ENCODE measurements at places on chromosomes 5 and 9.

- no peak for DNase-seq
Observed at GRCh38 chr5:180683220-180683922, 34.0 kb upstream of the FLT4 start.

DNA sequence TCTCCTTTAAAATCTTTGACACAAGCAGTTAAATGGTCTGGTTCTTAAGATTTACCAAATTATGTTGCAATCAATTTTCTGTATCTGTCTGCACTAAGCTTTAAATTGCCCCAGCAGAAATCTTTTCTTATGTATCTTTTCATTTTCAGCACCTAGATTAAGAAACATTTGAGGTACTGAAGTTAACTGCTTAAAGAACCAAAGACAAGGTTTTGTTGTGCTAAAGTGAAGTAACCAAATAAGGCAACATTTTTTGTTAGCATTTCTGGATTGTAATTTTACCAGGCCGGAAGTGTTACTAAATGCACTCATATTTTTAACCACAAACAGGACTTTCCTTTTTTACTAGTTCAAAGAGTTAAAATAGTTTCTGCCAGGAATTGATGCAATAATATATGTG, 24.1 kb upstream of the MTAP start:
- DNase-seq, result no peak

DNA sequence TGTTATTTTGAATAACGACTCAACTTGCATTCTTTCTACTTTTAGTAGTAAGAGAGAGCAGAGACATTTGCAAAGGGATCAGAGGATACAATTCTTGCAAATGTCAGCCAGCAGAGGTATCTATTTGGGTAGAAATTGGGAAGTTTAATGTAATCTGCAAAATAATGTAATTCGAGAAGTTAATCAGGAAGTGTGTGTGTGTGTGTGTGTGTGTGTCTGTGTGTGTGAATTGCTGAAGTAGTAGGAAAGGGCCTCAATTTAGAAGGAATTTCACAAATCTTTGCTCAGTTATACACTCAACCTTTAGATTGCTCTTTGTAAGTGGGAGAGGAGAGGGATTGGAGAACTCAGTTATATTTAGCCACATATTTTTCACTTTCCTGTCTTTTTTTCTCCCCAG, 11.0 kb upstream of the IFNA1 start:
- no peak for DNase-seq

DNA sequence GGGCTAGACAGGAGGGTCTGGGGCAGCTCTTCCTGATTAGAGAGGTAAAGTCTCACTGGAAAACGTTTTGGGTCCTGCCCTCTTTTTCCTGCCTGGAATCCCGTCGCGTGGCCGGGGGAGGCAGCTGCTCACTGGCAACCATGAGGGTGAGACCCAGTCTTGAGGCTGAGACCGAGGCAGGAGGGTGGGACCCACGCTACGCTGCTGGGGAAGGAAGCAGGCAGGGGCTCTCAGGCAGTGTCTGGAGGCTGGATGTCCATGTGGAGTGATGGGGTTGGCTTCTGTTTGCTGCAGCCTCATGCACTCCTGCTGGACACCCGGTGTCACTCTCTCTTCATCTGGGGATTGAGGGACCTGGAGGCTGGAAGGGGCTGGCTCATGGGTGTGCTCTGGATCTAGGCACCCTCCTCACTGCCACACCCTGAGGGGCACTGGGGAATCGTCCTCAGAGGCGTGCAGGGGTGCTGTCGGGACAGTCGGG, 11.3 kb upstream of the SLC2A6 start:
- no peak for DNase-seq

- no peak for DNase-seq
Observed at GRCh38 chr5:180330810-180331646, 22.1 kb downstream of the GFPT2 start.

DNA sequence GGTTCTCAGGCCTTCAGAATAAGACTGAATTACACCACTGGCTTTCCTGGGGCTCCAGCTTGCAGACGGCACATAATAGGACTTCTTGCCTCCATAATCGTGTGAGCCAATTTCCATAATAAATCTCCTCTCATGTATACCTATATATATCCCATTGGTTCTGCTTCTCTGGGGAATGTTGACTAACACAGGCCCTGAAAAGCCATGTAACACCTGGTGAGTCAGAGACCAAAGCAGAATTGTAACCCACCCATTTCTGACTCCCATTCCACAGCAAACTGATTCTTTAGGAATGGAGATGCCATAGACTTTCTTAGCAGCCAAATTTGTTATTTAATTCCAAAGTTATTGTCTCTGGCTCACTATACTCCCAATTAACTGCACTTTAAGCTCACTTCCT, 85.4 kb upstream of the AGXT2 start:
- no peak for DNase-seq

DNA sequence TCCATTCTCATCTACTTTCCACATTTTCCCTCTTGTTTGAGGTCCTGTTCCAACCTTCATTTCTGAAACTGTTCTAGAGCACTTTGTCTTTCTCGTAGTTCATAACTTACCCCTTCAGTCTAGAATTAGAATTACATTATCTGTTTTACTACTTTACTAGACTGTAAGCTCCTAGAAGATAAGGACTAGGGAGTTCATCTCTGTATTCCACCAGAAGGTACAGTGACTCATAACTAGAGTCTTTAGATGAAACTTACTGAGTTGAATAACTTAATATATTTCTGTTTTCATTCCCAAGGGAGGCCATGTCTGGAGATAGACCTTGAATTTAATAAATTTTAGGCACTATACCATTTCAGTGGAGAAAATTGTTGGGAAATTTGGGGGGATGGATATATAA, 38.7 kb downstream of the G3BP1 start:
- no peak for DNase-seq

DNA sequence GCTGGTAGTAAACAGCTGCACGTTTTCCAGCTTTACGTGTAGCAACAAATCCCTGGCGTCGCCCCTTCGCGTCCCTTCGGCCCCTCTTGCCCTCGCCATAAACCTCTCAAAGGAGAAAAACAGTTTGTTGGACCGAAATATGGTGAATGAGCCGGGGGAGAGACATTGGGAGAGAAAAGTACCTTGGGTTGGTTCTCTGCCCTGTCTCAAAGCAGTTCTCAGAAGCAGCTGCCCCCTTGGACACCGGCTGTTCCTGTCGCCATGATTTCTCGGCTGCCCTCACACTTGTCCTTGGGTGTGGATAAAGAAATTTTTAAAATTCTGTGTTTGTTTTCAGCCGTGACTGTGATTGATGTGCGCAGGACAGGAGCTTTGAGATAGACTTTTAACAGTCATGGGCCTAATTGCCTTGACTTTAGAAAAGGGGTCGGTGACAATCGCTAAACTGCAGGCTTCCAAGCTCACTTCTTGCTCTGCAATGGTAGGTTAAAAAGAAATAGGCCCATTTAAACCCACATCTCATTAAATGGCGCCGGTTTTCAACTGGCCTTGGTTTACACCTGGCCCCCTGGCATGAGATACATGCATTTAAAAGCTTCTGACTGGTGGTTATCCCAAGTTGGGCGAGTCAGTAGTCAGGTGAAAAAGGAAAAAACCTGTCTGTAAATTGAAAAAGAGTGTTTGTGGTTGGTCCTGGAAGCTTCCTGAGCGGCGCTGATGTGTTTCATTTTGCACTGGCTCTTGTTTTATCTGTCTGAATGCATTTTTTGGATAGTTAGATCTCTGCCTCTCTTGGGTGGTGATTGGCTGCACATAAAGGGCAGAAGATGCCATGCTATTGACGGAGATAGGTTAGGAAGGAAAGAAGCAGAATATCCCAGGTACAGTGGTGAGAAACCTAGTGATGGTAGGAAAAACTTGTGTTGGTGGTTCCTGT, 983 bp downstream of the RCL1 start:
- no peak for DNase-seq

DNA sequence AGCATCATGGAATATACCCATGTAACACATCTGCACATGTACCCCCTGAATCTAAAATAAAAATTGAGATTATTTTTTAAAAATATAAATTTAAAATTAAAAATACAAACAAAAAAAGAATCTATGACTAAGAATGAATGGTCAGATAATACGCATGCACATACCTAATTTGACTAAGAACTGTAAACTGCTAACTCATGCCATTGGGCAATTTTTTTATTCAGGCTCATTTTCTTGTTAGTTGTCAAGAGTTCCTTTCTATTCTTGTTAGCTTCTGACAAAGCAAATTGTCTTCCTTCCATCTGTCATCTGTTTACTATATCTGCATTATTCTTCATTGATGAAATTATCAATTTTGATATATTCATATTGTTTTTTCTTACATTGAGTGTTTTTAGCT, 69.5 kb upstream of the HAND1 start:
- DNase-seq, result no peak

DNA sequence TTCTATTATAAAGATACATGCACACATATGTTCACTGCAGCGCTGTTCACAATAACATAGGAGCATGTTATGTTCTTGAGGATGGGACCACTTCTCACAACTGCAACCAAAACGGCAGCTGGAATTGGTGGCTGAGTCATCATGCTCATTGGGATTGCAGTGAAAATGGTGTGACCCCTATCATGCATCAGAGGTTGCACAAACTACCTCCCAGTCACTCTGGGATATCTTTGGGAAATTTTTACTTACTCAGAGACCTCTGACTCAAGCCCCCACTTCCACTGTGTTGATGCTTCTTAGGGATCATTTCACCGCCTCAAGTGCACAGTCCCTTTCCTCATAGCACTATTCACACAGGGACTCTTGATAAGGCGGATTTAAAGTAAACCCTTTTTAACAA, 474.1 kb downstream of the BNC2 start:
- no peak for DNase-seq

- no peak for DNase-seq
Observed at GRCh38 chr5:119521232-119521631, 68.9 kb downstream of the HSD17B4 start.

GRCh38 chr5:179348843-179349242, 3.6 kb upstream of the ADAMTS2 start:
- no peak for DNase-seq

- DNase-seq, result no peak
Observed at GRCh38 chr5:31823472-31823871, 184.5 kb downstream of the PDZD2 start.

All from NCI-H510A treated with DMSO at 0.1 percent for 48 hours (cell line).